Activated CD4-positive, alpha-beta T cell treated with anti-CD3 and anti-CD28 coated beads, Interleukin-10, Interleukin-2, amounts not matched to agents 100 ng/mL and 50 ng/mL, durations not matched to agents 16 hours and 8 hours (primary cell): ENCODE measurements at places on chromosomes 1 and 21.

DNA sequence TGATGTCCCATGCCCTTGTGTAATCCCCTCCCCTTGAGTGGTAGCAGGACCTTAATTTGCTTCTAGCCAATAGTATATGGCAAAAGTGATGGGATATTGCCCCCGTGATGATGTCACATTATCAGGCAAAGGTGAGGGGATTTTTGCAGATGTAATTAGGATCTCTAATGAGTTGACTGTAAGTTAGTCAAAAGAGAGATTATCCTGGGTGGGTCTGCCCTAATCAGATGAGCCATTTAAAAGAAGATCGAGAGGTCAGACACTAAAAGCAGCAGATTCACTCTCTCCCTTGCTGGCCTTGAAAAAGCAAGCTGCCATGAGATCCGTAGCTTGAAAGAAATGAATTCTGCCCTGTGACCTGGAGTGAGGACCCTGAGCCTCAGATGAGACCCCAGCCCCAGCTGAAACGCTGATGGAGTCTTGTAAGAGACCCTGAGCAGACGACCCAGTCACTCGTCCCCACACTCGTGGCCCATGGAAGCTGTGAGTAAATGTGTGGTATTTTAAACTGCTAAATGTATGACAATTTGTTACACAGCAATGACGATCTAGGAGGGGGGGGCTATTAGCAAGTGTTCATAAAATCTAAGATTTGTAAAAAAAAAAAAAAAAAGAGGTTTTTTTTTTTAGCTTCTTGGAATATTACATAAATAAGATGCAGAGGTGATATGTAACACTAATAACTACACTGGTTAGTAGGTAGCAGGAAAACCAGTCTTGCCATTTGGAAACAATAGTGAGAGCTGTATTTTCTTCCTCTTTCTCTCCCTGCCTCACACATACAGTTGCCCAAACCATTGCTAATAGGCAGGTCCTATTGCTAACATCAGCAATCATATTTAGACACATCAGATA, 50.3 kb upstream of the TARBP1 start:
- DNase-seq: no peak

- DNase-seq: no peak
Observed at GRCh38 chr1:167683641-167684502, 37.9 kb upstream of the MPZL1 start.

DNA sequence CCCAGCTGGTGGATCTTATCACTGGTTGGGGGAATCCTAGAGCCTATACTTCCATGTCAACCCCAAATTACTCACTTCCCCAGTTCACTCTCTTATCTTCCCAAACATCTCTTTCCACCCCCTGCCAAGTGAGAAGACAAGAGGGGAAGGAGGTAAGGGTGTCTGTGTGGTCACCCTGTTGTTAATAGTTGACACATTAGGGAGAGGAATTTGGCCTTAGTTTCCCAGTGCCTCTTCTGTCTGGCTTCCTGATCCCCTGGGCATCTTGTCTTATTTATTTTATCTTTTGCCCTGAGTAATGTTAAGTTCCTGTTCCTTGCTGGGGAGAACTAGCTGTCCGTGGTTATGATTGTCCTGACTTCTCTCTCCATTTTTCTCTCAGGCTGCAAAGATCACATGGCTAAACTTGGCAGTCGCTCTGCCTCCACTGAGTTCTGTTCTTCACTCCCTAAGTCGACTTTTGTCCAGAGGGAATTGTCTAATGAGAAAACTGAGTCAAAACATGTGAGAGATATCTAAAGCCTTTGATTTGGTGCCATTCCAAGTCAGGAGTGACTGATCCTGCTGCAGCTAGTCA, 157.1 kb upstream of the SYT6 start:
- no peak for DNase-seq

DNA sequence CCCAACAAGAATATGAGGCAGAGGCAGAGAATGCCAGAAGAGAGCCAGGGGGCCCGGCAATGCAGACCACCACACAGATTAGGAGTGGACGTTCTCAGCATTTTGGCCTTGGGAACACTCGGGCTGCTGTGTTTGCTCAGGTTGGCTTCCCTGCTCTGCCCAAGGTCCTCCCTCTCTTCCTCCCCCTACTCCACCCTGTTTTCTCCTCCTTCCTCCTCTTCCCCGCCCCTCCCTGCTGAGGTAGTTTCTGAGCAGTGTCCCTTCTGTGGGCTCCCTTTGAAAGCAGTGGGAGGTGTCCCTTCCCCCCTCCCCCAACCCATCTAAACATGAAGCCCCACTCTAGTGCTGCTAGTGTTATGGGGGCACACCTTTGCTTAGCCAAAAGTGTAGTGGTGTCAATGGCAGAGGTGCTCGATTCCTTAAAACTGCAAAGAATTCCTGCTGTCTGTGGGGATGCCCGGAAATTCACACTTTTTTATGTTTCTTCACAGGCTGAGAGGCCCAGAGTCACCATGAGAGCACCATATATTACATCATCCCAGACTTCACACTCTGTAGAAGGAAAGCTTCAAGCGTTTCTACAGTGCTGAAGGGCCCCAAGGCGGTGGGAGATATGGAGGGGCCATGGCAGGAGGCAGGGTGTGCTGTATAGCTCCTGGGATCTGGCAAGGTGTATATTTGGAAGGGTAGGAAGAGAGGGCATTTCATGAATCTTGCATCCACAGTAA, at the start of gene HHIPL2:
Gene HHIPL2, minus strand, starts transcription at position 161 of the 728 bp plus-strand sequence. Its CDS starts 60 bp downstream, at position 101.
- no peak for DNase-seq

GRCh38 chr1:11151826-11152612, 37.1 kb upstream of the ANGPTL7 start:
- DNase-seq: no peak

- no peak for DNase-seq
Observed at GRCh38 chr1:235736263-235736662, 86.7 kb upstream of the GNG4 start.
